Glomerular endothelial cell (primary cell): ENCODE measurements at places on chromosomes 1 and 21. TPM values are rescaled to one million over a fixed set of nuclear protein-coding genes. Genes with fewer than 3 reads are reported as not detected.

GRCh38 chr1:235329139-235329902 lies 951 bp downstream of the GGPS1 start:
- DNase-seq, result no peak

GRCh38 chr1:170133766-170134495 lies 11.8 kb upstream of the NTMT2 start:
- DNase-seq, result no peak

DNA sequence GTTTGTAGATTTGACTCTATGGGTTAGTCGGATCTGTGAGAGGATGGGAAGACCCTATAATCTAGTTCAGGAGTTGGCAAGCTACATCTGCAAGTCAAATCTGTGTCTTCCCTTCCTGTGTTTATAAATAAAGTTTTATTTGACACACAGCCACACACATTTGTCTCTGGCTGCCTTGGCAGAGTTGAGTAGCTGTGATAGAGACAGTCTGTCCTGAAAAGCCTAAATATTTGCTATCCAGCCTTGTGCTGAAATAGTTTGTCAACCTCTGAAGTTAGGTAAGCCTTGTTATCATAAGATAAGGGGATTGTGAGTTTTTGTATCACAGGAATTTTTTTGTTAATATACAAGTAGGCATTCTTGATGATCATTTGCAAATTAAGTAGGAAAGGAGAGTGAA lies 136.8 kb downstream of the NOS1AP start:
- no peak for DNase-seq

DNA sequence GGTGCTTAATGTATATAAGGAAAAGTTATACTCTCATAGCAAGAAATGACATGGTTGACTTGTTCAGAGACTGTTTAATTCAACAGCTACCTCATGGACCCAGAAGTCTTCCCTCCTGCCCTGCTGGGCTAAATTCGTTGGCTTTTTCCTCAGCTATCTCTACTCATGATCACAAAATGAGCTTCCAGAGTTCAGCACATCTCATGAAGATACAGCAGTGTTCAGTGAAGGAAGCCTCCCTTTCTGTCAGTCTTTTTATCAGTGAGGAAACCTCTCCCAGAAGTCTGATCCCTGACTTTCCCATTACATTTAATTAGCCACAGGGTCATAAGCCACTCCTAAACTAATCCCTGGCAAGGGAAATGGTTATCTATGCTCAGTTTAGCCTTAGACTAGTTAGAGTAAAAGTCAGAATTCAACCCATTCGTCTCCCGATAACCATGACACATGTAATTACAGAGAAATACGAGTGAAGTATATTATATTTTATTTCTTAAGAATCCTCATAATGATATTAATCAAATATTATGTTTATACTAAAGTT lies 97.5 kb downstream of the DENND1B start:
- DNase-seq, result no peak

DNA sequence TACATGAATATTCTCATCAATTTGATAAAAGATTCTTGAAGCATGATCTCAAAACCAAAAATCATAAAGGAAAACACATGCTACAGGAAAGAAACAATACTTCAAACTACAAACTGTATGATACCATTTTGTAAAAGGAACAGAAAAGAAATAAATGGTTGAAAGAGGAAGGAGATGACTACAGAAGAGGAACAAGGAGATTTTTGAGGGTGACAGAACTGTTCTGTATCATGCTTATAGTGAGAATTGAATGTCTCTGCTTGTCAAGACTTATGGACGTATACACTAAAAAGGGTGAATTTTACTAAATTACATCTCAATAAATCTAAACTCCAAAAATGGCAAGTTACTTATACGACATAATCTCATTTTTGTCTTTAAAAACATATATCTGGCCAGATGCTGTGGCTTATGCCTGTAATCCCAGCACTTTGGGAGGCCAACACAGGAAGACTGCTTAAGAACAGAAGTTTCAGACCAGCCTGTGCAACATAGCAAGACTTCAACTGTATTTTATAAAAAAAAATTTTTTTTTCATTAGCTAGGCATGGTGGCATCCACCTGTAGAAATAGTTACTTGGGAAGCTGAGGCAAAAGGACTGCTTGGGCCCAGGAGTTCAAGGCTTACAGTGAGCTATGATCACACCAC lies 125.4 kb downstream of the EIF4G3 start:
- DNase-seq, result no peak

DNA sequence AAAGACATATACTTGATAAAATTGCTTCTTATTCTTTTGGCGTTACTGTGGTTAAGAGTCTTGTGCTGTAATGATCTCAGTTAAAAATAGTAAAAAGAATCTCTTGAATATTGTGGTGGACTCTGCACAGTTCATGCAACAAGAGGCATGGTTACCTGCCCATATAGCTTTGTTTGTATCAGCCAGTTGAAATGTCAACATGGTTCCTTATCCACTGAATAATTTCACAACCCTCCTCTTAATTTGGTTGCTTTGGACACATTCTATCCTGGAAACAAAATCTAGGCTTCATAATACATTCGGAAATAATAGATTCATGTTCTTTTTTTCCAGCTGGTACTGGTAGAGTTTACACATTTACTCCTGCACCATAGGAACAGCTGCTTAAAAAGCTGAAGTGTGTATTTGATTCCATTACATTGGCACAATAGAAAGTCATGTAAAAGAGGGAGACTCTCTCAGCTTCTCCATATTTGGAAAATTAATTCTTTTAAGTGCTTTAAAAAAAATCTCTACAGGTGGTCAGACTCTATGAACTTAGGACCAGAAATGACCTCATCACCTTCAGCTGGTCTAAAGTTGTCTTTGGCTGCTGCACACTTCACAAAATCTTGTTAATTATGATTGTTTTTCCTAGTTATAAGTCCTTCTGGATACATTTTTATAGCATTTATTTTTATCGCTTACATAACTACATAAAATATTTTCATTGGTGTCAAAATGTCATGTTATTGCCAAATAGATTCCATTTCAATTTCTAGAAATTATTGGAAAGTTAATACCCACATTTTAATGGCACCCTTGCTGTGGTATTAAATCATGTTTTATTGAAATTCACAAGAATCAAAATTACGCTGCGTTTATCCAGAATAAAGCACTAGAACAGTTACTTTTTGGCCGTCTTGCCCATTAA lies 100.2 kb downstream of the LTN1 start:
- no peak for DNase-seq

GRCh38 chr1:150971583-150972416 lies 2.8 kb downstream of the CERS2 start:
- no peak for DNase-seq

DNA sequence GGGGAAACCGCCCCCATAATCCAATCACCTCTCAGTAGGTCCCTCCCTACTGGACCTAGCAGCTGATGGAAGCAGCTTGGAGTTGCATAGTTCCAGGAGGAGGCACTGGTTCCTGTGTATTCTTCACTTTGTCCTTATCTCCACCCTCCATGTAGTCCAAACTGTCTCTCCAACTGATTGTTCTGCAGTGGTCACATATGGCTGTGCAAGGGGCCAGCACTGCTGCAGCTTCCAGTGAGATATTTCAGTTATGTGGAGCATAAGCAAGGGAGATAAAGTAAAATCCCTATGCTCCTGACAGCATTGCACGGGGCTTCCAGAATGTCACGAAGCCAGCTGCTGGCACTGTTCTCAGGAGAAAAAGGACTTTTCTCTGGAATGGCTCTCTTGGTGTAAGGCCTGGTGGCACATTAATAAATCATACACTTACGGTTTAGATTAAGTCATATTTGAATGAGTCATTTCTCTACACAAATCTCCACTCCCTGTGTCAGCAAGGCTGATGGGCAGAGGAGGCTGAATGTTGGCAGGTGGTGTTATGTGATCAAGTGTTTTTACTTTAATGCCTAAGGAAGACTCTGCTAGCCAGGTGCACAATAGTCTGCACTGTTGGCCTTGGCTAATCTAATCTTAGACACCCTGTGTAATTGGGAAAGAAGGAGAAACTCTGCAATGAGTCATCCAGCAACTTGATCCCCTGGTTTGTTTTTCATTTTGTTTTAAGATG lies 93.4 kb downstream of the KCNK1 start:
- DNase-seq, result no peak

- no peak for DNase-seq
These were observed 31.8 kb upstream of the ADAMTS1 start for GRCh38 chr21:26877018-26877417.

GRCh38 chr1:69982992-69983391 lies 222.4 kb downstream of the LRRC40 start:
- DNase-seq, result no peak

GRCh38 chr1:23930861-23931490 lies 17.8 kb upstream of the CNR2 start:
- no peak for DNase-seq

- DNase-seq, result no peak
These were observed 12.0 kb downstream of the ZFYVE9 start for GRCh38 chr1:52153898-52154297.

DNA sequence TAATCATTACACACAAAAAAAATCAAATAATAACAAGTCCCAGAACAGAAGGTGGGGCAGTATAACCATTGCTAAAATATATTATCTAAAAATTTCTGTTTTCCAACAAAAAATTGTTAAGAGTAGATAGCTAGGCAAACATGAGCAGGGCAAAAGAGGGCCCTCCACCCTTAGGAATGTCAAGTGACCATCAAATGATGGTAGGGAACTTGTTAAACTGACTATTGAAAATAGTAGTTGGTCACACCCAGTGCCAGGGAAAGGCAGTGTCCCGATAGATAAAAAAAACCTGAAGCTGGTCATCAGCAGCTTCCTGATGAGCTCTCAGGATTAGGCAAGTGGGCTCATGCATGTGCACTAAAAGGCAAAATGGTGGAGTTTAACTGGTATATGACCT lies 18.4 kb upstream of the COP1 start:
- no peak for DNase-seq

DNA sequence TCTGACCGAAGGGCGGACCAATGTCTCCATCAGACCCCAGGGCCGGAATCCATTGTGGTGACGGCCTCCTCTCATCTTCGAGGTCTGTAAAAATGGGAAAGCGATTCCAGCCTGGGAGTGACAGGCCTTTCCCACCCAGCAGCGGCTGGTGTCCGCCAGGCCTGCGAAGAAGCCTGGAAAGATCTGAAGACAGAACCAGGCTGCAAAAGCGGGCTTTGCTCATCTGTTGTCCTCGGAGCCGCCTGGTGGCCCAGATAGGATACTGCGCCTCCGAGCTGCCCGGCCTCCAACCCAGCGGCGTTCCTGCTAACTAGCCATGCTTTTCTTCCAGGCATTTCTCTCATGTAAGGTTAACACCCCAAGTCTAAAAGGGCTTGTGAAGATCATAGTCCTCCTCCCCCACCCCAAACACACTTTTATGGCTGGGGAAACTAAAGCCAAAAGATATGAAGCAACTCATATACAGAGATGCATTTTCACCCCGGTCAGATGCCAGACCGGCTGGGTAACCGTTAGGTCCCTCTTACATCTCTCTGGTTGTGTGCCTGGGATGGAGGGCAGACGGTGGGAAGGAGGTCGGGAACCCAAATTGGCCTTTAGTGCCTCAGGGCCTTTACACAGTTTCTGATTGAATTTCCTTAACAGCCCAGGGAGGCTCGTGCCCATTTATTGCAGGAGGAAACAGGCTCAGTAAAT lies 1.9 kb upstream of the DHRS3 start:
- no peak for DNase-seq

DNA sequence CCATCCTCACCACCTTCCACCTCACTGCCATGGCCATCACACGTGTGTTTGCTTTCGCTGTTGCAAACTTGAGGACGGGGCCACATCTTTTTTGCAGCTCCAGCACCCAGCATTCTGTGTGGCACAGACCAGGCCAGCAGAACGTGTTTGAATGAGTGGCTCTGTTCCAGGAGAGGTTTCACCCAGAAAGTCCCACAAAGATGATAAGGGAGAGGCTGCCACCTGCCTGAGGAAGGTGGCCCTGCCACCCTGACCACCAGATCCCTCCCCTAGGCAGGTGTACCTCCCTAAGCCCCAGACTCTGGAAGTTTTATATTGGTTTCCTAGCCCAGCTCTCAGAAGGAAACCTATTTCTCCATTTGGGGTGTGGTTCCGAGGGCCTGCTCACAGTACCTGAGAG lies 252.1 kb downstream of the KAZN start:
- DNase-seq, result no peak

GRCh38 chr21:45634511-45635183 lies 8.9 kb upstream of the PCBP3 start:
- no peak for DNase-seq

GRCh38 chr1:17081439-17081838 lies 27.6 kb upstream of the SDHB start:
- DNase-seq, result no peak

GRCh38 chr21:22174746-22175145 lies 1176.5 kb downstream of the NCAM2 start:
- DNase-seq, result no peak

GRCh38 chr1:236063919-236064673 lies 794 bp downstream of the NID1 start:
- DNase-seq, result no peak

DNA sequence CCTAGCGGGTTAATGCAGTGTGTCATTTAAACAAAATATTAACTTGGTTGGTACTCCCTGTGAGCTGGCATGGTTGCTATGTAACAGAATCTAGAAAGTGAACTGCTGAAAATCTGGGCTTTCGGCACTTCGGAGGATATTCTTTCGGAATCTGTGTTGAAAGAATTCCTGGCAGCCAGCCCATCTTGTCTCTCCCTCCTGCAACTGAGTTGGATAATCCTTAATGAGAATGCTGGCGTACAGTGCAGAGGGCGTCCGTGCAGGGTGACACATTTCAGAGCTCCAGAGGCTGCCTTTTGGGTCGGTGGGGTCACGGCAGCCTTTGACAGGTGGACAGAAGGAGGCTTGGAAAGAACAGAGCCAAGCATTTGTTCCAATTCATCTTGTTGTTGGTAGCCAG lies 3.7 kb downstream of the KAZN start:
- DNase-seq, result no peak

DNA sequence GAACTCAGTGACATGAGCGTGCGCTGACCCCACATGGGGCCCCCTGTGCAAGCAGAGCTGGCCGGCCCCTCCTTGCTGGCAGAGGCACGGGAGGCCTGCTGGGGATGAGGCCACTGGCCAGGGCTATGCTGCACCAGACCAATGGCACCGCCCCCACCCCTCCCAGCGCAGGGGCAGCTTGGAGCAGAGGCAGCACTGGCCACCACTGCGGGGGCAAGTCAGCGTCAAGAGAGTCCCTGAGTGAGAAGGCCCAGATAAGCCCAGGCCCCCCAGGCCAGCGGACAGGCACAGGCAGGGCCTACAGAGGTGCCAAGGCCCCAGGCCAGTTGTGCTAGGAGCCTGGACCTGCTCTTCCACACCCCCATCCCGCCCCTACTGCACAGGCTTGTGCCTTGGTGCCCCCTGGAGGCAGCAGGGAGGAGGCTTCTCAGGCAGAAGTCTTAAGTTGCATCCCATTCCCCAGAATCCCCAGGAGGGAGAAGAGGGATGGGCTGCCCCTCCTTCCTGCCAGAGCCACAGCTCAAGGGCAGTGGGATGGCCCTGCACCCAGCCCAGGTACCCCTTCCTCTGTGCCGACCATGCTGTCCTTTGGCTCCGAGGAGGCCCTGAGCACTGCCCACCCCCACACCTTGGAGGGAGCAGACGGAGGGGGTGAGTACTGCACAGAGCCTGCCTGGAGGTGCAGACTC lies 35.8 kb downstream of the EPHX1 start:
- no peak for DNase-seq

- no peak for DNase-seq
These were observed 60.5 kb downstream of the MAP3K7CL start for GRCh38 chr21:29190923-29191331.

GCSAML gene
- total RNA-seq, result not detected in 2 replicates

FCER1G gene
- total RNA-seq, result 1.7 TPM in 1 of 2 replicates, not detected in the other

AIM2 gene
- total RNA-seq, result not detected in 2 replicates

HPDL gene
- 0.24 and 2.1 TPM in 2 replicates for total RNA-seq

SRSF4 gene
- total RNA-seq, result 41.2 and 61.3 TPM in 2 replicates

MAST2 gene
- 23.1 and 34.2 TPM in 2 replicates for total RNA-seq

ASCL5 gene
- total RNA-seq, result not detected in 2 replicates

HRNR gene
- not detected in 2 replicates for total RNA-seq
